ENCODE measurements at places on chromosomes 3 and 15.

DNA sequence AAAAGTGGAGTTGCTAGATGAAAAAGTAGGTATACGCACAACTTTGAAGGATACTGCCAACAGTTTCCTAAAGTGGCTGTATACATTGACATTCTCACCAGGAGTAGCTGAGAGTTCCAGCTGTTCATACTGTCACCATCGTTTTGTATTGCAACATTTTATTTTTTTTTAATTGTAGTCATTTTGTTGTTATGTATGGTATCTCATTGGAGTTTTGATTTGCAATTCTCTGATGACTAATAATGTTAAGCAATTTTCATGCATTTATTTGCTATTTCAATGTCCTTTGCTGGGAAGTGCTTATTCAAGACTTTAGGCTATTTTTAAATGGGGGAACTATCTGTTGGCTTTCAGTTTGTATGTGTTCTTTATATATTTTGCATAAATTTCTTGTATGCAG, 185.1 kb upstream of the TGFBR2 start:
- no peak for DNase-seq

GRCh38 chr3:191523148-191523547, 62.2 kb downstream of the PYDC2 start:
- no peak for DNase-seq

DNA sequence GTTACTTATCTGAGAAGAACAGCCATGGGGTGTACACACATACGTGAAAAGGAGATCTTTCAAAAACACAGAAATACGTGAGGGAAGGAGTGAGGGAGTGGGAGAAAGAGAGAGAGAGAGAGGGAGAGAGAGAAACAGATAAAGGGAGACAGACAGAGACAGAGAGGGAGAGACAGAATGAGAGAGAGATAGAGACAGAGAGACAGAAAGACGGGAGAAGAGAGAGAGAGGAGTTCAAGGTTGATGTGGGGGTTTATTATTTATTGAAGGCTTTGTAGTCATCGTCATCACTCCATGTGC, 64.0 kb downstream of the CHST2 start:
- no peak for DNase-seq

DNA sequence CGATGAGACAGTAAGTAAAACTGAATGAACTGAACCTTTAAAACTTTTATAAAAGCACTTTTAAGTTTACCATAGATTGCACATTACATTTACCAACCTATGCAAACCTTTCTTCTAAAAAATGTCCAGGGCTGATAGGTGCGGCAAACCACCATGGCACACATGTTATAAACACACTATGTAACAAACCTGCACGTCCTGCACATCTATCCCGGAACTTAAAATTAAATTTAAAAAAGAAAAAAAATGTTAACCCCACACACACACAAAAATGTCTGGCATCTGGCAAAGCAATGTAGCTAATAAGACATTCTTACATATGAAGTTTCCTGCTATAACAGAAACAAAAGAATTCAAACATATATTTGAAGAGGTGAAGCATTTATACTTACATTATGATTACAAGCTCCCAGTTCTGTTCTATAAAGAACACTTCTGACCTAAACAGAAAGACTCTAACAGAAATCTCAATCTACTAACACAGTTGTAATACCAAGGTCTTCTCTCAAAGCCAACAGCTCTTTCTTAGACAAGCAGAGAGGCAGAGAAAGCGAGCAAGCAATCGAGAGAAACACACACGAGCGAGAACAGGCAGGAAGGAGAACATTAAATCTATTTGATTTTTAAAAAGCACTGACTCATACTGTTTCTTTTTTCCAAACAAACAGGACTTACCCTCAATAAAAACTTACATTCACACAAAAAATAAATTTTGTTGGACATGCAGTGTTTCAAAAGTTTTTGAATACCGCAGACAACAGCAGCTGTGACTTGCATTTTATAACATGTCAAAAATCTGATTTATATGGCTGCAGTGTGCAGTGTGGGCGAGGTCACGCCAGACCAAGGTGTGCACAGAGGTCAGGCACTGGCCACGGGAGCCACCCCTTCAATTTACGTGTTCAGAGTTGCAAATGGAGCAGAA, at the start of gene NRG4:
Gene NRG4 (minus strand): TSS at position 798 of the 925 bp plus-strand sequence. CDS start 1,194 bp downstream, outside the sequence.
- DNase-seq = no peak

DNA sequence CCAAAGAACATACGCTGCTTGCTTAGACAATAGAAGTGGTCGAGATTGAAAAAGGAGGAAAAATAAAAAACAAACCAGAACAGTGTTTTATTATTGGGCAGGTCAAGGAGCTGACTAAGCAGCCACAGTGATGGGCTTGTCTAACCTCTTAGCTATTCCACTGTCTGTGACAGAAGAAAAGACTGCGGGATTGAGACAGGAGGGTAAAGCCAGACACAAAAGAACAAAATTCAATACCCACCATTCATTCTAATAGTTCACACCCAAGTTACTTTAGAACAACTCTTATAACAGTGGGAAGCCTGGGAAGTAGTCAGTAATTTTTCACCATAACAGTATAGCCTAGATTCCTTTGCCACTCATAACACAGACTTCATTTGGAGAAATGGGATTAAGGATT, 435.4 kb downstream of the MFSD1 start:
- DNase-seq = no peak

- no peak for DNase-seq
These were observed at the start of gene LTK for GRCh38 chr15:41513506-41514227. TSS of gene LTK (minus strand) at chr15:41513827. CDS start at chr15:41513709, 118 bp downstream.

GRCh38 chr3:122727766-122728165, 47.1 kb downstream of the PARP14 start:
- no peak for DNase-seq

- DNase-seq = no peak
These were observed 28.6 kb upstream of the UMPS start for GRCh38 chr3:124701687-124702086.

- DNase-seq = no peak
These were observed 55.9 kb downstream of the ADAMTSL3 start for GRCh38 chr15:83709811-83710210.

DNA sequence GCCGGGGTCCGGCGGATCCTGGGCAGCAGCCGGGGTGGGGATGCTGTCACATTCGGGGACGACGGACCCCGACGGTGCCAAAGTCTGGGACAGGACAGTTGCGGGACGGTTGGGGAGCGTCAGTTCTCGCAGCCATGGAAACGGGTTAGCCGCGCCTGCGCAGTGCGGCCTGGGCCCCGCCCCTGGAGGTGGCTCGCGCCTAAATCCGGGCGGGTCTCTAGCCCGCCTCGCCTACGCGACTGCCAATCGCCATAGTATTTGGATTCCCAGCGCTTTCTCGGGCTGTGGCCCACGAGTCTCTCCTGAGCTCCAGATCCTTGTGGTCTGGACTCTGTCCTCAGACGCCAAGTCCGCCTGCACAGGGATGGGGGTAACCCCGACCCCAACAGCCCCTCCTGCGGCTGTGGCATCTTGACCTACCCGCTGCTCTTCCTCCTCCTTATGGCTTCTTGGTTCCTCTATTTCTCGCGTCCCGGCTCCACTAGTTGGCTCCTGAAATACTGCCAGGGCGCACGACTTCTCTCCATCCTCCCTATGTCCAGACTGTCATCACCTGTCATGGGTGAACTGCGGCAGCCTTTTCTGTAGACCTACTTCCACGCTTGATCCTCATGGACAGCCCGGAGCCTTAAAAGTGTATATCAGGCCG, at the start of gene ZMYND10:
Gene ZMYND10 (minus strand): TSS at position 147 of the 649 bp plus-strand sequence. CDS start 153 bp downstream, outside the sequence.
- peak; percentile 43 for DNase-seq

DNA sequence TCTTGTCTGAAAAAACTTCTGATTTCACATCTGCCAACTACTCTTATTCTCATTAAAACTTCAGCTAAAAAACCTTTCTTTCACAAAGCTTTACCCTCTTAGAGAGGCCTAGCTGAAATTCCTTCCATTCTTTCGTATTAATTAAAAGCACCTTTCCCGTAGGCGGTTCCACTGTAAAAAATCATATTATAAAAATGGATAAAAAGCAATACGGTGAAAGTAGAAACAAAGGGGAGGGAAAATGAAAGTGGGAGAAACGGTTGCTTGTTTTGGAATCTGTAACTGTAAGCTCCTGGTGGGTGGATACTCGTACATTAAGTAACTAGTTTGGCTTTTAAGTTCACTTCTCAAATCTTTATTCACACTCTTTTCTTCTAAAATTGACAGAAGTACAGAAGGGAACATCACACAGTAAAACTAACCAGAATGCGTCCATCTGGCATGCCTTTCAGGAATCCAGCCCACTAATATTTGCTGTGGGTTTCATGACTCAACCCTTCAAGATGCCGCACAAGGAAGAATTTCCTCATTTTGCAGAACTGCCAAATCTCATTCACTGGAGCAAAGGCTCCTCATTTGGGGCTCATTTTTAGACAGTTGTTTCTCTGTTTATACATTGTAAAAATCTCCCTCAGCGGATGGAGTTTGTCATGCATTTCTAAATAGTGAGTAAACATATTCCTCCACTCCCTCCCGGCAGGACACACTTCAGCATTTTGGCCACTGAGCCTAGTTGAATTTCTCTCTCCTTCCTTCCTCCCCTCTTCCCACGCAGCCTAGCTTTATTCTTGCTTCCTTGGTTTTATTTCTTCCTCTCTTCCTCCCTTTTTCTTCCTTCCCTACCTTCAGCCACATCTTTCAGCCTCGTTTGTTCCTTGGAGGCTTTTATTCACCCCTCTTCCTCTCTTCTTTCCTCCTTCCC, 419.5 kb upstream of the NAALADL2 start:
- no peak for DNase-seq

All from activated CD4-positive, CD25-positive, alpha-beta regulatory T cell treated with anti-CD3 and anti-CD28 coated beads, Interleukin-2, amount 50 U/mL, for 16 hours (primary cell).